ENCODE measurements at places on chromosomes 5 and 9.

DNA sequence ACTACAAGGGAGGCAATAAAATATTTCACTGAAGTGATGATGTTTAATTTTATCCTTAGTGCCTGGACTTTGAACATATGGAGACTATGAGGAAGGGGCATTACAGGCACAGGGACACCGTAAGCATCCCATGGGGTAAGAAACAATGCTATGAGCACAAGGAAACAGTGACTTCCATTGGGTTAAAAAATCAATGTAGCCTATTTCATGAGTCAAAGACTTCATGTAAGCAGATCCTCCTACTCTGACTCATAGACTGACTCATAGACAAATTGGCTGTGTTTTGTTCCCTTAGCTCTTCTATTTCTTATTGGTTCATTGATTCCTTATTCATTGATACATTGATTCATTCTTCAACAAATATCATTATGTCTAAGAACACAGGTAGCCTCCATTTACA is 351.0 kb downstream of the PRELID2 start:
- DNase-seq = no peak

DNA sequence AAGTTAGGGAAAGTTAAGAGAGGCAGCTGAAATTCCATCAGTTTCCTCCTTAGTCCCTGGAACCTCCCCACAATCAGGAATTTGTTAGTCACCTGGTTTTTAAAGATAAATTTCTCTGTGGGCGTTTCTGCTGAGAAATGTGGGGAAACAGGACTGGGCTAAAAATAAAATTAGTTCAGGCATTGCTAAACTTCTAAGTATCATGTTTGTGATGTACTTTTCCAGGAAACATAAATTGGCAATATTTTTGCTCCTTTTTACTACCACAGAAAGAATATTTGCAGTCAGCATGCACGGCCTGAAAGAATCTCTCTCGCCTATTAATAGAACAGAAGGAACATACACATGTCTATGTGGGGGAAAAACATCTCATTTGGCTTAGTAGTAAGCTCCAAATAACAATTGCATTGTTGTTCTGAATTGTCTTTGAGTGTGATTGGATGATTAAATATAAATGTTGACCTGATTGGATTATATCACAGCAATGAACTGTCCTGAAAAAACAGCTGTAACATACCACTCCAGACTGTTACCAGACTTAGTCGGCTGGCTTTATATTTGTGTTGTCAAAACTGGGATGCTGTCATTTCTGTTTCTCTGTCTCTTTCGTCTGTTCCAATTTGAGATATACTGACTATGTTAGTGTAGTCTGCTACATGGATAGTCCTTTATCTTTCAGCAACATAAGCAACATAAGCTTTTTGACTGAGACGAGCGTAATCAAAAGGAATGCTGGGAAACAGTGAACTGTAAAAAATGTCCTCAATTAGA is 12.9 kb downstream of the TJP2 start:
- no peak for DNase-seq

DNA sequence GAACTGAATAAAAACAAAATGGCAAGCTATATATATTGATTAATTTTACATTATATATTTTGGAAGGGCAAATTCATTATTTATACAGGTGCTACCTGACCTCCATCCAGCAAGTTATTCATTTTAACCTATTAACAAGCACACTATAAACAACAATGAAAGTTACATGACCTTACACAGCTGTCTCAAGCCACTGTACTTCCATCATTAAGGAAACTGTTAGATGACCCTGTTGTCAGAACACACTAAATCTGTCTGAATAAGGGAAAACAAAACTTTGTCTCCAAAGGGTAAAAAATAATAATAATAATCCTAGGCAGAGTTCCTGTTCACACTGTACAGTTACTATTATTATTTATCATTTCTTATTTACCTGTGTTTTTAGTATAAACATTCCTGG is 44.0 kb downstream of the NFIB start:
- DNase-seq = no peak

GRCh38 chr5:114010362-114010761 is 351.5 kb upstream of the KCNN2 start:
- no peak for DNase-seq

DNA sequence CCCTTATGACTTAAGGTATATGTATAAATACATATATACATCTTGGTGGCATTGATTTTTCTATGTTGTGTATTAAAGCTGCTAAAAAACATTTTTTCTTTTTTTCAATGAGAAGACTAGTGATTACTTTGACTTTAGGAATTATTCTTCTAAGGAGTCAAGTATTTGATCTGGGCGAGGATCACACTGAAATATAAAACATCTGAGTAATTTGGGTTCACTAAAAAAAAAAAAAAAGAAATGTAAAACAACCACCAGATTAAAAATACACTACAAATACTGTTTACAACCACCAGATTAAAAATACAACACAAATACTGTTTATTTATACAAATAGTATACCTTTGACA is 9.0 kb downstream of the UBAP1 start:
- no peak for DNase-seq

- DNase-seq = no peak
Observed at GRCh38 chr5:133389066-133389590, 223.2 kb downstream of the FSTL4 start.

- DNase-seq = no peak
Observed at GRCh38 chr5:134020188-134020587, 15.4 kb upstream of the VDAC1 start.

- DNase-seq = no peak
Observed at GRCh38 chr5:305050-305449, 16.5 kb upstream of the AHRR start.

GRCh38 chr5:154276973-154277331 is 86.4 kb downstream of the GALNT10 start:
- DNase-seq = no peak

GRCh38 chr5:140381972-140382371 is 19.7 kb upstream of the ANKHD1 start:
- DNase-seq = no peak
